ENCODE measurements at places on chromosomes 12 and 14. TPM values are rescaled to one million over a fixed set of nuclear protein-coding genes. Genes with fewer than 3 reads are reported as not detected.

DNA sequence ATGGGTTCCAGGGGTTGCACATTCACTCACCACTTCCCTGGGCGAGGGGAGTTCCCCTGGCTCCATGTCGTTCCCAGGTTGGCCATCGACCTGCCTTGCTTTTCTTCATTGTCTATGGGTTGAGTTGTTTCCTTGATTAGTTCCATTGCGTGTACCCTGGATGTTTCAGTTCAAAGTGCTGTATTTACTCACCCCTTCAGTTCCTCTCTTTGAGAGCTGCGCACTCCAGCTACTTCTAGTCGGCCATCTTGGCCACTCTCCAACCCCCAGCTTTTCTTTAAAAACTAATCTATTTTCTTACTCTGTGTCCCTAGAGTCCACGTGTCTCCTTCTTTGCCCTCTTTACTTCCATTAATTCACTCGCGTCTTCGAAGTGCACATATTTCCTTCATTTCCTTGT lies 11.7 kb downstream of the CLEC2A start:
- no peak for DNase-seq

DNA sequence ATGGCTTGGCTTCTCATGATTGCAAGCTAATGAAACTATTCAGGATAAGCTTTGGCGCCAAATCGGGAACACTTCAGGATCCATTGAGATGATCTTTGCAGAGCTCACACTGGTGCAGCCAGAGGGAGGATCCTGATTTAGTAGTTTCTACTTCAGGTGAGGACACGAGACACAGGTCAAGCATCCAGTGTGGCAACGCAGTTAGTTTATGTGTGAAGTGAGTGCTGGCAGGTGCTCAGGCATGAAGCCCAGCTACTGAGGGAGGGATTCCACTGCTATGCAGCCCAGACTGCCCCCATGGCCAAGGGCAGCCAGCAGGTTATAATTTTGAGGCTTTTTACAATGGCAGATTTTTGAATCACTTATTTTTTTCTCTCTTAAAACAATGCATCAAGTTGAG lies 113.5 kb upstream of the PCED1B start:
- DNase-seq: no peak

DNA sequence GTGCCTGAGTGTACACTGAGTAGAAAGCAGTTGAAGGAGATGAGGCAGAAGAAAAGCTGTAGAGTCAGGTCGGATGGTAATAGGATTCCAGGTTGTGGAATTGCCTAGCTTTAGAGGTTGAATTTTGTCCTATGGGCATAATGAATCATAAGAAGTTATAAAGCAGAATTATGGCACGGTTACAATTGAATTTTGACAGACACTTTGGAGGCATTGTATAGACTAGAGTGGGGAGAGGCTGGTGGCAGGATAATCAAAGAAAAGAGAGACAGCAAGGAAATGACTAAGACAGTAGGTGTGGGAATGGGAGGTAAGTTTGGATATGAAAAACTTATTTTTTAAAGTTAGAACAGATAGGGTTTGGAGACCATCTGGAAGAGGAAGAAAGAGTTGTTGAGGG lies 102.6 kb downstream of the NTN4 start:
- DNase-seq: no peak

DNA sequence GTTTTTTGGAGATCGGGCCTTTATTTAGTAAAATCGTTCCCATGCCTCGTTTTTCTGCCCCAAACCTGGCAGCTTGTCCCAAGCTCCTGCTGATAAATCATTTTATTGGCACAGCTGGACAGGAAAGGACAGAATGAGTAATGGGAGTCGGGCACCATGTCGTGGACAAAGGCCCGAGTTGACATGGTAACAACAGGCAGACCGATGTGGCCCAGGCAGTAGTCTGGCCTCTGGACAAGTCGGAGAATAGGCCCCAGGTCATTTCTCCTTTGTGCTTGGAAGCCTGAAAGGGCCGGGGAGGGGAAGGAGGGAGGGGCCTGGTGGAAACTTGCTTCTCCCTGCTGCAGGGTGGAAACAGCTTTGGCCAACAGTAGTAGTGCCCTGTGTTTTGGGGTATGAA lies 234.9 kb downstream of the SUDS3 start:
- no peak for DNase-seq

DNA sequence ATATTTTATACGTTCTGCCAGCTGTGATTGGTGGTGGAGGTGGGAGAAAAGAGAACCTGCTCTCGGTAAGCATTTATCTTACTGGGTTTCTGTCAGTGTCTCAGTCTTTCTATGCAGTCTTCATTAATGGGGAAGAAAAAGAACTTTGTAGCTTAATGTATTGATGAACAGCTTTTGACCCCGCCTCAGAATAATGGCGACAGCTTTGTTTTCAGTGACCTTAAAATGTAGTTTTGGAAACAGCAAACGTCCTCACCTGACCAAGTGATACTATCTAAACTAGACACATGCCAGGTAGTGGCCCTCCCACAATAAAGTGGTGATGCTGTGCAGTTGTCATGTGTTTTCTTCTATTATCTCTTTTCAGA lies 1.4 kb downstream of the DACT1 start:
- DNase-seq: no peak

DNA sequence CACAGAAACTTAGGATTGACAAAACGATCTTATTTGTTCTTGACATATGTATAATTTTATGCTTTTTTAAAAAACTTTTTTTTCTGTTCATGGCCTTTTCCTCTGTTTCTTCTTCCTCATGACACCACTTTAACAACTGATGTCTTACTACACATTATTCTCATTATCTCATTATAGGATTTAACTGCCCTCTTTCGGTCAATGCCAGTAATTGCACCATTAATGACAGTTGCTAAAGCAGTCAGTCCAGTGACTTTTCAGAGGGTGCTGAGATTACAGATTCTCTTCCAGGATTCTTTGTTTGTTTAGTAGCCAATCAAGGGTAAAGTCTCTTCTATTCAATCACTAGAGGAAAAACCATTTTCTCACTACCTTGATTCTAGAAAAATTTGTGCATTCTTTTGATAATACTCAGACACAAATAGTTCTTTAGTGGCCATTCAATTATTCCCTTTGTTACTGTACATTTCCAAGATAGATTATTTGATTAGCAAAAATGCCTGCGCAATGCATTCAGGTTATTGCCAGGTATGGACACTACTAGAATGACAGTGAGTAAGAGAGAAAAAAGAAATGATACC lies 50.1 kb downstream of the KLRG1 start:
- DNase-seq: peak; percentile 71

- no peak for DNase-seq
Measured at GRCh38 chr12:112126000-112126438, 659 bp downstream of the TRAFD1 start.

DNA sequence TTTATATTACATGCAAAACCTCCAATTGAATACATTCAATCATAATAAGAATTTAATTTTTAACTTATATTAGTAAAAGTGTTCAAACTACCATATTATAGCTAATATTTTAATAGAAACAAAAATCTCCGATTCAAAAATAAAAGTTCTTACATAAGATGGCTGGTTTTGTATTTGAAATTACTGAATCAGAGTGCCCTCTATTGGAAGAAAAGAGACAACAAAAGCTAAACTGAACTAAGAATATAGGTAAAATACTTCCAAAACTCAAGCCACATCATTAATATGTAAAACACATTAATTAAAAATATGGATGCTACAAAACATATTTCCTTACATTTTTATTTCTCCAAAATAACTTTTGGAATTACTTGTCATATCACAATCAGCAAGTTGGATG lies 120.3 kb downstream of the GARIN6 start:
- peak; percentile 43 for DNase-seq

DNA sequence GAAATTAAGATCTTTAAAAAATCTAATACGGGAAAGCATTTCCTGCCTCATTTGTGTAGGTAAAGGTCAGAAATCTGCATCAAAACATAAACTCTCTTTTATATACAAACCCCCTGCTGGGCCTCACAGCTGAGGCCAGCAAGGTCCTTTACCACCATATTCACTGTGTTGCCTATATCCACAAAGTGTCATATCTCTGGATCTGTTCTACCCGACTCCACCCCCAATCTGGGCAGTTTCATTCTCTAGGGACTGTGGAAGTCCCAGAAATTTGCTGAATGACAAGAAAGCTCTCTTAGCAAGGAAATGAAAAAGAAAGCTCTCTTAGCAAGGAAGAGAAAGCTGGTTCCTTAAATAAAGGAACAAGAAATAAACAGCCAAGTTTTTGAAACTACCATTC lies 301.7 kb downstream of the KCNH5 start:
- DNase-seq: no peak

DNA sequence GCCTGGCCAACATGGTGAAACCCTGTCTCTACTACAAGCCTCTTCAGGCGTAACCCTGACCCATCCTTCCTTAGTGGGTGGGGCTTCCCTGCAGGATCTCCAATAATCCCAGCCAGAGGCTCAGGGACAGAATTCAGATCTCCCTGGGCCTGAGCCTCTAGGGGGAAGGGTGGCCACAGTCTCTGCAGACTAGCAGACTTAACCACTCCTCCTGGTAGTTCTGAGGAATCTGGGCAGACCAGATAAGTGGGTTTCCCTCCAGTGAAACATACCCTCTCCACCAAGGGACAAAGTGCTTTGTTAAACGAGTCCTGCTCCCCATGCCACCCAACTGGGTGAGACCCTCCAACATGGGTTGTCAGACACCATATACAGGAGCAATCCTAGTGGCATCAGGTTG lies 36.6 kb upstream of the TRIM9 start:
- no peak for DNase-seq

GRCh38 chr12:50050119-50050385 lies 7.3 kb upstream of the ASIC1 start:
- DNase-seq: no peak

DNA sequence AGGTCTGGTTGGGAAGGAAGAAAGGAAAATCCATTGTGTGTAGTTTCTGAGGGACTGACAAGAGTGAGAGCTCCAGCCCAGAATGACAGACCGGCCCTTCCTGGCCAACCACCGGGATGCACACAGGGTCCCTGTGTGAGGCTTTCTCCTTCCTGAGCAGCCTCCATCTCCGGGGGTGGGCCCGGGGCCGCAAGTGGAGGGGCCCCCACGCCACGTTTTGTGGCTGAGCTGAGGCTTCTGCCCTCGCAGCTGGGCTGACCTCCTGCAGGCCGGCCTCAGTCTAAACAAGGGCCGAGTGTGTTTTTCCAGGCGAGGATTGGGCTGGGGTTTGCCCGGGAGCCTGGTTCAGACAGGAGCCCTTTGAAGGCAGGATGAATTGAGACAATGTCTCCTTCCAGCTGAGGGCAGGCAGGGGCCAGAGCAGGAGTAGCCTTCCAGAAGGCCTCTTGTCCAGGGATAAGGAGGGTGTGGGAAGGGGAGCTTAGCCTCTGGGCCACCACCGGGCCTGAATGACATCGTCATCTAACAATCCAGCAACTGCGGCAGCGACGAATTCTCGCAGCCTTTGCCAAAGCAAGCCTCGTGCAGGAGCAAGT lies 96.5 kb upstream of the NCOR2 start:
- no peak for DNase-seq

DNA sequence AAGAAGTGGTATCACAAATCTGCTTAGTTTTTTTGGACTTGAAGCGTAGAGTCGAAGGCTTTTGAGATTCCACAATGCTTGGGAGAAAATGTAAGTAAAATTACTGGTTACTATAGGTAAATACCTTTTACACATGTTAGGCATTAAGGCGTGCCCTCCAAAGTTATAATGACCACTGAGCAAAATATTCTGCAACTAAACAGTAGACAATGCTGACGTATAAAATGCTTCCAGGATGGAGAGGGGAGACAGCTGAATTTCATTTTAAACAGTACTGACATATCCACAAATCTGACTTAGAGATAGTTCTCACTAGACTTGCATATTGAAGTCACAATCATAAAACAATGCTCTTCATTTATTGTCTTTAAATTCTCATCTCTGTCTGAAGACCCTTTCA lies 144.5 kb upstream of the DCN start:
- DNase-seq: peak; percentile 55

GRCh38 chr14:51283402-51284085 lies 43.5 kb downstream of the TMX1 start:
- DNase-seq: peak; percentile 94

GRCh38 chr14:52068615-52069306 lies at the start of gene NID2:
NID2 (minus strand) TSS chr14:52069059; CDS start chr14:52068994, 65 bp downstream.
- peak; percentile 93 for DNase-seq

DNA sequence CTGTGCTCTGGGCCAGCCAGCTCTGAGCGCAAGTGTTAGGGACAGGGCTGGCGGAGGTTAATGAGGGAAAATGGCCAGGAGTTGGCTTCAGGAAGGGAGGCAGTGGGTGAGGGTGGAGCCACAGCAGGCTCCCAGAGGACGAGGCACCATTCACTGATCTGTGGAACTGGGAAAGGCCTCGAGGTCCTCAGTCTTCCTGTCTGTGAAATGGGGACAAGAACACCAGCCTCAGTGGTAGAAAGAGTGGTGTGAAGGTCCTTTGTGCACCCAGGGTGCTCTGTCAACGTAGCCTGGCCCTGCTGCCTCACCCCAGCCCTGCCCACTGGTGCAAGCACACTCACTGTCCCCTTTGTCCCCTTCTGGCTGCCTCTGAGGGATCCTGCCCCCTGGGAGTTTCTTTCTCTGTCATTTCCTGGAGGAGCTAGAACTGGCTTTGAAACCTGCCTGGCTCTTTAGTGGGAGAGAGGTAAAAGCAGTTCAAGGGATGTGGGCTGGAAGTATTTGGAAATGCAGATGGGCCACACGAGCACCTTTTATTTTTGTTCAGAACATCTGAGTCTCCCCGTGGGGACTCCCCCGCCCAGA lies 25.0 kb downstream of the SYNDIG1L start:
- no peak for DNase-seq

- peak; percentile 27 for DNase-seq
Measured at GRCh38 chr12:58169826-58170225, 228.5 kb downstream of the ATP23 start.

- DNase-seq: no peak
Measured at GRCh38 chr12:75856235-75856634, 175.3 kb downstream of the PHLDA1 start.

- no peak for DNase-seq
Measured at GRCh38 chr12:6584293-6584692, 16.2 kb upstream of the NOP2 start.

Gene NYNRIN
- total RNA-seq: 35.1 TPM

Gene IGF1
- total RNA-seq: 72.9 TPM

Gene POTEM
- total RNA-seq: not detected

Gene GDF3
- total RNA-seq: not detected

Gene CINP
- 41.3 TPM for total RNA-seq

Gene TMPRSS12
- not detected for total RNA-seq

Gene SYT10
- total RNA-seq: 0.10 TPM

Gene ACOT4
- not detected for total RNA-seq

Gene KRT83
- total RNA-seq: not detected

Gene CCDC196
- not detected for total RNA-seq

Gene SPTB
- total RNA-seq: 386 TPM

Gene ATXN7L3B
- total RNA-seq: 49.9 TPM

Gene IL31
- not detected for total RNA-seq

Gene ULK1
- 15.6 TPM for total RNA-seq

Gene RECQL
- total RNA-seq: 60.9 TPM

Gene OLR1
- total RNA-seq: 1.2 TPM

Gene PDE3A
- total RNA-seq: 25.8 TPM

Gene CLECL1
- 0.41 TPM for total RNA-seq

Gene SCNN1A
- total RNA-seq: 35.9 TPM

Gene ACRBP
- 1.5 TPM for total RNA-seq

Gene RPL10L
- not detected for total RNA-seq

Gene DHH
- 9.0 TPM for total RNA-seq

Gene FBLN5
- total RNA-seq: 65.3 TPM

Gene AMDHD1
- total RNA-seq: not detected

Gene HHIPL1
- total RNA-seq: 3.1 TPM

All from tongue (tissue), 3 donors.